ENCODE measurements at places on chromosomes 2 and 18.

DNA sequence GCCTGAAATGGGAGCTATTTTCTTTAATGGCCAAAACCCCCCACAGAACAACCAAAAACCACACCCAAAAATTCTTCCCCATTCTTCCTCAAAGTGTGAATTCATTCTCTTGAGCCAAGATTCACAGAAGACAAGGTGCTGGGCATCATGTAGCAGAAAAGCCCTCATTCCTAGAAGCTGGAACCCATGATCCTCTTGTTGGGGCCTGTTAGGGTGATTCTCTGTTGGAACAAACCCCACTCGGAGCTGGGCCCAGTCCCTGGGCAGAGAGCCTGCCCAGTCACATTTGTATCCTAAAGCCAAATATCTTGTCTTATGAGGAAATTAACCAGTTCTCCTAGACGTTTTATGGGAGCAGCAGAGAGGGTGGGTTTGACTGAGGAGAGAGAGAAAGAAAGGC lies 22.8 kb upstream of the VPS4B start:
- no peak for DNase-seq

DNA sequence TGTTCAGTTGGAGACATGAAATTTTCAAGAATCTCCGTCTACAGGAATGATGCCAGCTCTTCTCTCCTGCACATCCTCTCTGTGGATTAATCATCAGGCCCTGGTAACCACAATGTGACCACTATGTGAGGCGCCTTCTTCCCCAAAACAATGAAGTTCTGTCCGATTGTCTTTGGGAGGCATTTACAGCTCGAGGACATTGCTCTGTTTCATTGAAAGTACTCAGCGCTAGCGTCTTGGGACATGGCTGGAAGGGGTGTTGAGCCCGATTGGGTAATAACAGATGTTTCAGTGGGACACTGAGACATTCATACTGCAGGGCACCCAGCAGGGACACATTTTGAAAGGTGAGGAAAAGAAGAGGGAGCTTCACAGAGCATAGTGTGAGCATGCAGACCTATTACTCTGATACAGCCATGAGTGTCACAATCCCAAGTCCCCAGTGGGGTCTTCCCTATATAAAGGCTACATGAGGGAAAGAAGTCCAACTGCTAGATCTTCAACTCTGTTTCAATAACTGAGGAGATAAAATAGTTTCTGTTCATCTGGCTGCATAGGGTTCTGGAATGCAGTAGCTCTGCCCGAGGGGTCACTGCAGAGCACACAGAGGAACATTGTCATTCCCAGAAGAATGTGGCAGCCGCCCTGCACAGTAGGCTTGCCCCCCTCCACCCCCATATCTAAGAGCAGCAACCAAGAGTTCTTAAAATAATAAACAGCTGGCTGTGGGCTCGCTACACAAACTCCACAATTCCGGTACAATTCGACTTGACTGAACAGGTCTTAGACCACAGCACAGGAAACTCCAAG lies 237.3 kb downstream of the OSR1 start:
- DNase-seq: no peak

DNA sequence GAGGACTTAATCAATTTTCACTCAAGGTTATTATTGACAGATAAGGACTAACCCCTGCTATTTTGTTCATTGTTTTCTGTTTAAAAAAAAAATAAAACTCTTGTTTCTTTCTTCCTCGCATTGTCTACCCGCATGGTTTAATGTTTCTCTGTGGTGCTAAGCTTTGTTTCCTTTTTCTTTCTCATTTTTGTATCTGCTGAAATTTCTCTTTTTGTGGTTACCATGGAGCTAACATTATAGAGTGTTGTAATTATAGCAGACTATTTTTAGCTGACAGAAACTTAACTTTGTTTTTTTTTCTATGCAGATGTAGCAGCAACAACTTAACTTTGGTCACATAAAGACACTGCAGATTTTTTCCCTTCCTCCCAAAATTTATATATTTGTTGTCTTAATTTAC lies 43.1 kb upstream of the CHN1 start:
- DNase-seq: no peak

DNA sequence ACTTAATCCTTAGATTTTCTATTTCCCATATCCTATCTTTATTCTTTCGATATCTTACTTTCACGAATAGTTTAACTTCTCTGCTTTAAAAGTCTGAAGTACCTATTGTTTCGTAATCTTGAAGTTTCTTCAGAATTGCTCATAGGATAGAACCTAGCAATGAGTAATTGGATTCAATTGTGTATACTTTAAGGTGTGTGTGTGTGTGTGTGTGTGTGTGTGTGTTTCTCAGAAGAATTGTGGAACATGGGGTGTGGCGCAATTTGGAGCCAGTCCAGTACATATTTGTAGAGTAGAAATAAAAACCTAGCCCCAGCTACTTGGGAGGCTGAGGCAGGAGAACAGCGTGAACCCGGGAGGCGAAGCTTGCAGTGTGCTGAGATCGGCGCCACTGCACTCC lies 897.6 kb downstream of the BCL11A start:
- DNase-seq: no peak
